Activated naive CD4-positive, alpha-beta T cell (primary cell): ENCODE measurements at places on chromosomes 7 and 10.

- DNase-seq: no peak
These were observed 53.4 kb upstream of the CAMK2B start for GRCh38 chr7:44378744-44379143.

- DNase-seq: no peak
These were observed 37.0 kb upstream of the CASD1 start for GRCh38 chr7:94472608-94473007.

GRCh38 chr10:116385311-116385710 is 42.3 kb upstream of the PNLIPRP3 start:
- no peak for DNase-seq

- no peak for DNase-seq
These were observed 36.7 kb downstream of the ARHGAP19 start for GRCh38 chr10:97255512-97256293.

DNA sequence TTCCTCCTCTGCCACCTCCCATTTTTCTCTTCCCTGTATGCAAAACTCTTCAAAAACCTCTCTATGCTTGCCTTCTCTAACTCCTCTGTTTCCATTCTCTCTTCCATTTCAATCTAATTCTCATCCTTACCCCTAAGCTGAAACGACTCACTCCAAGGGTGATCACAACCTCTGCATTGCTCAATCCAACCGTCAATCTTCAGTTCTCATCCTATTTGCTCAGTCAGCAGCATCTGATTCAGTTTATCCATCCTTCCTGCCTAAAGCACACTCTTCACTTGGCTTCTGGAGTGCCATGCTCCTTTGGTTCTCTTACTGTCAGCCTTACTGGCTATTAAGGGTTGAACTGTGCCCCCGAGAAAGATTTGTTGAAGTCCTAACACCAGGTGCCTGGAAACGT is 163.5 kb upstream of the NEBL start:
- no peak for DNase-seq

DNA sequence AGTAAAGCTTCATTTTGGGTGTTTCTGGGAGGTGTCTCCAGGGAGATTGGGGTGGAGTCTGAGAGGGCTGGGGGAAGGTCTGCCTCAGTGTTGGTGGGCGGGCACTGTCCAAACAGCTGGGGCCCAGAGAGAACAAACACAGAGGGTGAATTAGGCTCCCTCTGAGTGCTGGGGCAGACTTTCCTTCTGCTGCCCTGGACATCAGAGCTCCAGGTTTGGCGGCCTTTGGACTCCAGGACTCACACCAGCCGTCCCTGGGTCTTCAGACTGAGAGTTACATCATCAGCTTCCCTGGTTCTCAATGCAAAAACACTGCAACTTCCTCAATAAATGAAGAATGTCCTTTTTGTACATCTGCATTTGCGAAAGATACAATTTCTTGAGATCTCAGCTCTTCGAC is 427.4 kb downstream of the PTPRN2 start:
- no peak for DNase-seq

- no peak for DNase-seq
These were observed 2.2 kb upstream of the TMEM196 start for GRCh38 chr7:19775578-19775977.

GRCh38 chr7:155834486-155835048 is 22.3 kb upstream of the SHH start:
- no peak for DNase-seq

- peak; percentile 11 for DNase-seq
These were observed 66.4 kb downstream of the EXOC6 start for GRCh38 chr10:92914478-92915325.

GRCh38 chr10:56605051-56605450 is 244.0 kb upstream of the ZWINT start:
- no peak for DNase-seq

DNA sequence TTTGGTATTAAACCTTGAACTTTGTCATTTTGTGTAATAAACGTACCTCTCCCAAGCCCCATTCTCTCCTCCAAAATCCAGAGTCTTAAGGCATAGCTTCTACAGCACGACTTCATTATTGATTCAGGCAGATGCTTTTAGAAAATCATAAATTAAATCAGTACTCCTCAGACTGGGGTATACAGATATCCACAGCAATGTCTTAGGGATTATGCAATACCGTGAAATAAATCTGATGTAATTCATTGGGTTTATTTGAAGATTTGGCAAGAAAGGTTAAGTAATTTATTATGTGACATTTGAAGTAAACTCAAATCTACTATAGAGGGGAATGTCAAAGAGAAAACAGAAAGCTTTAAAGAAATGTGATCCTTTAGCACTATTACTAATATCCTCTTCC is 246.1 kb upstream of the PLXDC2 start:
- DNase-seq: no peak

DNA sequence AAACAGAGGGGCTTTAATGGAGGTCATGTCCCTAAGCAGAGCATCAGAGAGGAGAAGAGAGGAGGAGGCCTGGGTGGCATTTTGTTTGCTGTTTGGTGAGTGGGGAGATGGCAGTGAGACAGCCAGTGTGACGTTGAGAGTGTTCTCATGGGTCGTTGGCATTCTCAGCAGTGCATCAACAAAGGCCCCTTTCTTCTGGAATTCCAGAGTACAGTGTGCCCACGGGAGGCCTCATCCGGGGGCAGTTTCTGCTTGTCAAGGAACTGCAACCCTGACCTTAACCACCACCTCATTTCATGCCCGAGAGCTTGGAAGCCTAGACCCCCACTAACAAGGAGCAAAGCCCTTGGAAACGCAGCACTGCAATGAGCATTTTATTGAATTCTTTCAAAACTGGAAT is 92.9 kb downstream of the CELF2 start:
- DNase-seq: no peak

DNA sequence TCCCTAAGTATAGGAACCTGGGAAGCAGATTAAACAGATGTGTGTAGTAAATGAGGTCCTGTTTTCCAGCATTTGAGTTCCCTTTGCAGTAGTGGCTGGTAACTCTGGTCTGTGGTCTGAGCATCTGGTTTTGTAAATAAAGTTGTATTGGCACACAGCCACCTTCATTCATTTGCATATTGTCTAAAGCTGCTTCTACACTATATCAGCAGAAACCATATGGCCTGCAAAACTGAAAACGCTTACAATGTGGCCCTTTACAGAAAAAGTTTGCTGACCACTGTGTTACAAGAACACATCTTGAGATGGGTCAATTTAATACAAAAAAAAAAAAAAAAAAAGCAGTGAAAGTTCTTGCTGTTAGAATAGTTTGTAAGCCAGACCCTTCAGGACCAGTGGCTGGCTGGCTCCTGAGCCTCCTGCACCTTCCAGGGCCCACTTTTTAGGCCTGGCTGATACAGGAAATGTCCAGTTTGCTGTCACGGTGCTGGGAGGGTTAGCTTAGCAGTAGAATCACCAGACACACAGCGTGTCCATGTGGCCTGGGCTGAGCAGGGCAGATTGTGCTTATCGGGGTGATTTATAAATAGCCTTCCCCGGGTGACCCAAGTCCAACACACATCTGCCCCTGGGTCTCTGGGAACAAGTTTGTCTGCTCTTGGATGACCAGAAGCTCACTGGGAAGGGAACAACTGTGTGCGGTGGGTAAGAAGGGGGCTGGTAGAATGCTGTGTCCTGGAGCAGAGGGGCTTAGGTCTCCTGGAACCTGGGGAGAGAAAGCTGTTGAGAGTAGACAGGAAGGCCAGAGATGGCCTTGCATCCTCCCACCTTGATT is 1.4 kb downstream of the C10orf71 start:
- no peak for DNase-seq

DNA sequence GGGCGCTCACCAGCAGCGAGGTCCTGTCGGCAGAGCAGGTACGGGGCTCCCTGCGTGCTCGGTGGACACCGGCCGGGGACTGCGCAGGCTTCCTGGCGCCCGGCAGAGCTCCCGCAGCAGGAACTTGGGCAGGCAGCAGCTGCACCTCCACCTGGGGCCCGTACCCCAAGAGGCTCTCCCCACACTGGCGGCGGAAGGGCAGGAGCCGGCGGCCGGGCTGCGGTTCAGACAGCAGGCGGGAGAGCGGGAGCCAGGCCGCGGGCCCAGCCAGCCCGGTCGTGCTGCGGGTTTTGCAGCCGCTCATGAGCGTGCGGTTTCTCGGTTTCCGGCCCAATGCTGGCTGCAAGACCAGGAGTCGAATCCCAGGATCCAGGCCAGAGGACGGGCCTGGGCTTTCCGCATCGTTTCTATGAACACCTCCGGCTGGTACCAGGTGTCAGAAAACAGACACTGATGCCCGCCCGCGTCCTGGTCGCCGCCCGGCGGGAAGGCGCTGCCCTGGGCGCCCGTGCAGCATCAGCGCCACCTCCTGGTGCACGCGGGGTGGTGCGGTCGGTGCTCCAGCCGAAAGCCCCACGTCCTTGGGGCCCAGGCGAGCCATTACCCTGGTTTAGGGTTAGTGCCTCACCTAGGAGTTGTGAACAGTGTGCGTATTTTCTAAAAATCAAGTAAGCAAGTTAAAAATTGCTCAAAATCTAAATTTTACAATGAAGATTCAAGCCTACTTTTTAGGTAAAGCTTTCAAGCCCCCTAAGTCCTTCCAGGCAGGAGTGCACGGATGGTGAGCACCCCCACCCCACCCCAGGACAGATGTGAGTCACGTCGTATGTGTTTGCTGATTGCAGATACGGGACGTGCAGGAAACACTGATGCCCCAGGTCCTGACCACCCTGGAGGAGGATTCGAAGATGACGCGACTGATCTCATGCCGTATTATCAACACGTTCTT is 47.4 kb upstream of the PRKAR1B start:
- DNase-seq: peak; percentile 7

GRCh38 chr10:8055420-8056349 is 1.2 kb downstream of the GATA3 start:
- no peak for DNase-seq

DNA sequence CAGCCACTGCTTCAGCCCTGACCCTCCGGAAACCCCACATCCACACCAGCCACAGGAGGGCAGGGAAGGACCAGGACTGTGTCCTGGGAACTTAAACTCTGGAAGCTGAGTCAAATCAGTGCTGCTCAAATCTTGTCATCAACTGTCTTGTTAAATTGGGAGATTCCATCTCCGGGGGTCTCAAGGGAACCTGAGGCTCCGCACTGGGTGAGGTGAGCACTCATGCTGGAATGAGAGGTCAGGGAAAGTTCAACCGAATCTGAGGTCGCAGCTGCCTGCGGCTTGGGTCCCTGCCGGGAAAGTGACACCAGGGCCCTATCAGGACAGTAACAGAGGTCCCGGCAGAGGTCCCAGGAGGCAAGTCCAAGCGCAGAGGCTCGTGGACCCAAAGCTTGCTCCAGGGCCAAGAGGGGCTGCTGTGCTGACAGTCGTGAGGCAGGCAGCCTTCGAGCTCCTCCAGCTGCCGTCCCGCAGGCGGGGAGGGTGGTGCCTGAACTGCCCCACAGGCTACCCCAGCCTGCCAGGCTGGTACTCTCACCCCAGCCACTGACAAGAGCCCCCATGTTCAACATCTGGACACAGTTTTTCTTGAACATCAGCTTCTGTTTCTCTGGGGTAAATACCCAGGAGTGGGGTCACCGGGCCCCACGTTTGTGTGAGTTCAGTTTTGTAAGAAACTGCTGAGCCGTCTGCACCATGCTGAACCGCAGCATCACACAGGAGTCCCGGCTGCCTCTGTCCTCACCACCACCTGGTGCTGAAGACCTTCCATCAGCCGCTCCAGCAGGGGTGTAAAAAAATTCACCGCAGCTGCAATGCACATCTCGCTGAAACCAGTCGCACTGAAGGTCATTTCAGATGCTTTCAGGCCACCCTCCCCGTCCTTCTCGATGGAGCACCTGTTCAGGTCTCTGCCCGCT is 101.0 kb downstream of the DIP2C start:
- no peak for DNase-seq

GRCh38 chr7:116446212-116446855 is 53.2 kb upstream of the CAV2 start:
- DNase-seq: no peak

DNA sequence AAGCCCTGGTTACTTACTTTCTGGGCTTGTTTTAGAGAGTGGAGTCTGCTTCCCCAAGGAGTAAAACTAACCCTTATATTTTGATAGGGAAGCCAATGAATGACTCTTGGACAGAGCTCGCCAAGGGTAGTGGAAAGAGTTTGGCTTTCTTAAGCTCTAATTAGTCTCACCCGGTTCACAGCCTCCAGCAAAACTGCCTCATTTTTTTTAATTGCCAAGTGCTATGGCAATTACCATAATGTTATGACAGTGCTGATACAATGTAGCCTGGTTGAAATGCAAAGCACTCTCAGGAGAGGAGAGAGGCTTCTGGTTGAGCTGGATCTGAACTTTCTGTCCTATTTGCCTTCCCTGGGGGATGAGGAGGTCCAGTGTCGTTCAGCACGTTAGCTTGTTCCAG is 376.1 kb upstream of the CHRM2 start:
- DNase-seq: no peak
